G401 (cell line): ENCODE measurements at places on chromosomes 12 and 14. TPM values are rescaled to one million over a fixed set of nuclear protein-coding genes. Genes with fewer than 3 reads are reported as not detected.

DNA sequence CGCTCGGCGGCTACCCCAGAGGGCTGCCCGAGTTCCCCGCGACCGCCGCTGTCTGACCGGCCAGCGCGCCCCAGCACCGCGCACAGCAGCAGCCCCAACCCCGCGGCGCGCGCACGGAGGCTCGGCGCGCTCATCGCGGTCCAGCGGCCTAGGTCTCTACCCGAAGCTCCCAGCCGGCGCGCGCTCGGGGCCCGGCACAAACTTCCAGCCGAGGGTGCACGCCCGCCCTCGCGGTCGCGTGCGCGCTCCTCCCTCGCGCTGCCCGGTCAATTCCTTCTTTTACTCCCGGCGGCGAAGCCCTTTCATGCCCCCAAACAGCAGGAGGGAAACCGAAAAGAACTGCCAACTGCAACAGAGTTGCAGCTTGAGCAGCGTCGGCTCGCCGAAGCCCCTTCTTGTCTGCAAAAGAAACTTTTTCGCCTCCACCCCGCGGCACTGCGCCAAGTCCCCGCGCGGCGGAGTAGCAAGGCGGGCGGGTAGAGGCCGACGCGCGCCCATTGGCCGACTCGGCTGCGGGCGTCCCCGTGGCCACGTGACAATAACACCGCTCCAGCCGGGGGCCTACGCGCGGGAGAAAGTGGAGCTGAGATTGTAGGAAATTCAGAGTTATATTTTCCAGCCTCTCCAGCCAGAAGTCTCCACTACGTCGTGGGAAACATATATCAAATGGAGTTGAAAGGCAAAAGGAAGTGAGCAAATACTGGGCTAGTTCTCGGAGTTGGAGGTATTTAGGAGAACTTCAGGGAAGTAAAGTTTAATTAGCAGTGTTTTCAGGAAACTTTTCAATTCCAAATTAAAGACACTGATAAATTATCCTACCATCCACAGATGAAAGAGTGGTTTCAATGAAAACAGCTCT is at the start of gene LRIG3:
LRIG3 (minus strand) TSS at position 403 of the 859 bp plus-strand sequence; CDS start at position 134, 269 bp downstream.
- DNase-seq: peak; percentile 17

GRCh38 chr12:1966561-1967226 is 37.6 kb downstream of the DCP1B start:
- DNase-seq: no peak

DNA sequence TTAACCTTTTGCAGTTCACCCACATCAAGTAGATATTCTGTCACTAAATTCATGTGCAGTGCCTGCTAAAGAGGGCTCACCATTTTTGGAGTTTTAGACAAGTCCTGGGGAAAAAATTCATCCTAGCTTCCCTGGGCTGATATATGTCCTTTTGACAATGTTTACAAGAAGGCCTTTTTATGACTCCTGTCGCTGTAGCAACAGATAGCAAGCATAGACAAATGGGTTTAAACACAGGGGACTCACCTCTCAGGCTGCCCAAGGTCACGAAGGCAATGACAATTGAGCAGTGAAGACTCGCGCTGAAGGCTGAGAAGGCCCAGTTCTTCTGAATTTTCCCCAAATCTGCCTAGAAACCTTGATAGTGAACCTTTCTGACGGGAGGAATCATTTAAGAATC is 150.7 kb upstream of the CPM start:
- DNase-seq: no peak

- no peak for DNase-seq
These were observed 536 bp upstream of the TUNAR start for GRCh38 chr14:95875831-95876760.

ABCD2 gene
- total RNA-seq: not detected in 2 replicates
